ENCODE measurements at places on chromosomes 3 and 15.

GRCh38 chr15:63901912-63902670 lies 68.3 kb upstream of the HERC1 start:
- no peak for DNase-seq

- DNase-seq = no peak
Observed at GRCh38 chr3:136068708-136069107, 103.2 kb downstream of the PPP2R3A start.

GRCh38 chr3:135990903-135991302 lies 25.4 kb downstream of the PPP2R3A start:
- no peak for DNase-seq

DNA sequence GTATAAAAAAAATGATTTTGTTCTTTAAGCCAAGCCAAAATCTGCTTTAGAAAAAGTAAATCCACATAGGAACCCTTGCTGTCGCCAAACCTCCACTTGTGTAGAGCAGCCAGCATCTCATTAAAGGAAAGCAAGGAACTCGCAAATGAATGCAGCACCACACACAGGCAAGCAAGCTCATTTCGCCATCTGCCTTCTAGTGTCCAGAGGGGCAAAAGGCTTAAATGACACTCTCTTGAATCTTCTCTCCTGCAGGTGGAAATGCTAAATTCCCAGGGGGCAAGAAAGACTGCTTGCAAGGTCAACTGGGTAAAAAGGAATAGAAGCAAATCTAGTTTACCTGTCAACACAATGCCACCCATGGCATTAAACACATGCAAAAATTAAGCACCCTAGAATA lies 2.4 kb downstream of the MB21D2 start:
- peak; percentile 22 for DNase-seq

DNA sequence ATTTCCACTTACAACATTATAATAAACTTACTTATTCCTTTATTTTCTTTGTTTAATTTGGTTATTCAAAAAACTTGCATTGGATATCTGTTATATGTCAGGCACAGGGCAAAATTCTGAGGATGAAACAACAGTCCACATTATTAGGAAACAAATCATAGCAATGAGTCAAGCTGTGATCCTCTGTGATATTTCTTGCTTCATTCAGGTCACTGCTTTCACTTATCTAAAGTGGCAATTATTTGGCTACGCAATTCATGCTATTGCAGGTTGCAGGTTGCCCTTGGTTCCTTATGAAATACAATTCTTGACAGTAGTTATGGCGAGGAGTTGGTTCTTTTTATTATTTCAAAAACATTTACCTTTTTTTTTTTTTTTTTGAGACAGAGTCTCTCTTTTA lies 66.4 kb upstream of the CNTN6 start:
- DNase-seq = no peak

- DNase-seq = no peak
Observed at GRCh38 chr15:66735909-66736305, 33.9 kb downstream of the SMAD6 start.

DNA sequence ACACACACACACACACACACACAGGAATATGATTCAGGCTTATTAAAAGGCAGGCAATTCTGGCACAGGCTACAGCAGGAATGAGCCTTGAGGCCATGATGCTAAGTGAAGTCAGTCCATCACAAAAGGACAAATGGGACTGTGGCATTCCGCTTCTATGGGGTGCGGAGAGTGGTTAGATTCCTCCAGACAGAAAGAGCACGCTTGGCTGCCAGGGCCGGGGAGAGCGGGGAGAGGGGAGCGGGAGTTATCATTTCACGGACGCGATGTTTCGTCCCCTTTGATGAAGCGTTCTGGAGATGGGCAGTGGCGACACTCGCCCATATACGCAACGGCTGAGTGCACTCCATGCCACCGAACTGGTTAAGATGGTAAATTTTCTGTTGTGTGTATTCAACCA lies 58.5 kb upstream of the FAM174B start:
- no peak for DNase-seq

GRCh38 chr3:158539414-158540014 lies 31.5 kb upstream of the MLF1 start:
- peak; percentile 50 for DNase-seq

GRCh38 chr3:107938143-107938542 lies 152.7 kb downstream of the CD47 start:
- no peak for DNase-seq

DNA sequence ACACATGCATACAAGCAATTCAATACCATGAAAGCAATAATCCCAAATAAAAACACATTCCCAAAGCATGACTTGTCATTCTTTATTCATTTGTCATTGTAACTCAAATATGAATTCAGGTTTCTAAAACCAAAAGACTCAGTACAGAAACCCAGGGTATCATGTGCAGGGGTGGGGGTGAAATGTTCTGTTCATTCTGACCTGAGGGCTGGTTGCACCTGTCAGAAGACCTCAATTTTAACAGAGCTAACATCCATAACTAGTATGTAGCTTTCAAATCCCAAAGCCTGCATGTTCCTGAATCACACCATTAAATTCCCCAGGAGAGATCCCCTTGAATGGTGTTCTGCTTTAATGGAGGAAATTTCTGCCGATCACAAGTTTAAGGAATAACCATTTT lies 738.7 kb downstream of the MCTP2 start:
- no peak for DNase-seq

DNA sequence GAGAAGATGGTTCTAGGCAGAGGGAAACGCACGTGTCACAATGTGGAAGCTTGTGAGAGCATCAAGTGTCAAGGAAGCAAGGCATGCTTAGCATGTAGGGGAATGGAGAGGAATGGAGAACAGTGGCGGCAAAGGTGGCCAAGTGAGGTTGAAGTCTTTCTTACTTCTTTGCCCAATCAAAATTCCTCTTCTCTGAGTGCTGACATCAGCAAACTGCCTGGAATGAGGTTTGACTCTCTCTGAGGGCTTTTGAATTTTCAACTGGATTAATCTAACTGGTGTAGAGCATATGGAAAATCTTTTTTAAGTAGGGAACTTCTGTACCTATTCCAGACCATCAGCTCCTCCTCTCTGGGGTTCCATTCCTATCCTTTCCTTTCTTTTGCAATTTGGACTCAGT lies 61.9 kb upstream of the BNC1 start:
- DNase-seq = no peak

DNA sequence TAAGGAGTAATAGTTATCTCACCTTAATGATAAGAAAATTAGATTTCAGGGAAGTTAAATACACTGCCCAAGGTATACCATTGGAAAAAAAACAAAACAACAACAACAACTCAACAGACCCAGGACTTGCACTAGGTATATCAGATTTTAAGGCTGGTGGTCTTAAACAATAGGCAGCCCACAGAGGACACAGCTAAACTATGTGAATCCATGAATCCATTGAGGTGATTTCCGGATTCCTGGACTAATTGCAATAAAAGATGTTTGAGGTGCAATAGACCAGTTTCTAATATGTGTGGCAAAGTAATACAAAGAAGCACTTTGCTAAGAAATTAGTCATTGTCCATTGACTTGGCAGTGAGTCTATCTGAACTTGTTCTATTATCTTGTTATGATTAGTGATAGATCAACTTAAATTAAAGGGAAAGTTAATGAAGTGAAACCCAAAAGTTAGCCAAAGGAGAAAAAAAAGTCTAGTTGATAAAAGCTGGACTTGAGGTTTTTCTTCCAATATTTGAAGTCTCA lies 60.9 kb upstream of the MAGI1 start:
- no peak for DNase-seq

DNA sequence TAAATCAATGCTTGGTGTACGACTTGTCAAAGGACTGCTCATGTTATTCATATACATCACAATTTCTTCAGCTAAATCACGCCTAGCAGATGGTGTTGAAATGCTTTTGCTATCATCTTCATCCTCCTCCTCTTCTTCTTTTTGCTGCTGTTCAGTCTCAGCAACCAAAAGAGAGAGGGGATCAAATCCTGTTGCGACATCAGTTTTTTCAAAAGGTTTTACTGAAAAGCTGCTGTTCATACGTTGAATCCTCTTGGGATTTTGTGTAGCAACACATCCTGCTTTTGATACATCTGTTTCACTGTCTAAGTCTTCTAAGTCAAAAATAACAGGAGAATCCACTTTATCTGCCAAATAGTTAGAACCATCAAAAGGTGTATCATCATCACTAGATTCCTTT lies 69.0 kb downstream of the SLC24A1 start:
- DNase-seq = peak; percentile 10

DNA sequence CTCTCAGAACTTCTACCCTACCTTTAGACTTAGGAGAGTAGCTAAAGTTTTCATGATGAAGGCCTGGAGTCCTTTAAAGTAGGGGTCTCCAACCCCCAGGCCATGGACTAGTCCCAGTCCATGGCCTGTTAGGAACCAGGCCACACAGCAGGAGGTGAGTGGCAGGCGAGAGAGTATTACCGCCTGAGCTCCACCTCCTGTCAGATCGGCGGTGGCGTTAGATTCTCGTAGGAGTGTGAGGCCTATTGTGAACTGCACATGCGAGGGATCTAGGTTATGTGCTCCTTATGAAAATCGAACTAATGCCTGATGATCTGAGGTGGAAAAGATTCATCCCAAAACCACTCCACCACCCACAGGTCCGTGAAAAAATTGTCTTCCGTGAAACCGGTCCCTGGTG lies 18.3 kb upstream of the CACNA2D3 start:
- no peak for DNase-seq

DNA sequence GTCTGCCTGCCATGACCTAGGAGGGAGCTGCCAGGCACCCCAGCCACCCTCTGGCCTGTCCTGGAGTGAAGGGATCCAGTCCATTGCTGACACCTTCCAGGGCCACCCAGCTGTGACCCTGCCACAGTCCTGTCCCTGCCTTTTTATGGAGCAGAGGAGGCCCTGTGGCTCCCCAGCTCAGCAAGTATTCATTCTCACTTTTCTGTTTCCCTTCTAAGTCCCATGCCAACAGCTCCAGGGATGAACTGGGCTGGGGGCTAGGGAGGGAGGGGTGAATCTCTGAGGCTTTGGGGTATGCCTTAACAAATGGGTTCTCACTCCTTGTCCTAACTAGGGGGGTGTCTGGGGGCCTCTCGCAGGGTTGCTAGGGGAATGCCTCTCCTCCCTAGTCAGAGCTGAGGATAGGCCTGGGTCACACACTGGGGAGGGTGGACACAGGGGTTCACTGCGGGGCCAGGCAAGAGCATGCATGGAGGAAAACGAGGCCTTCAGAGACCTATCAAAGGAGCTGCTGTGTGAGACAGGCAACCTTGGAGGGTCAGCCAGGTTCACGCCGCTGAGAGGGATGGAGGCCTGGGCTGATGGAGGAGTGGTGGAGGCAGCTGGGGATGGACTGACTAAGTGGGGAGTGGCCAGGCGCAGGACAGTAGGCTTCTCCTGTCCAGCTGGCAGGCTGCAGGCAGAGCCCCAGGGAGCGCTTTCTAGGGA lies 31.8 kb downstream of the EPHB3 start:
- no peak for DNase-seq
